Large intestine (tissue), 12 donors: ENCODE measurements at places on chromosomes 2 and 18. TPM values are rescaled to one million over a fixed set of nuclear protein-coding genes. Genes with fewer than 3 reads are reported as not detected.

GRCh38 chr18:79395761-79396404 lies at the start of gene NFATC1:
Gene NFATC1, plus strand, starts transcription at chr18:79395930. Its CDS starts 295 bp downstream, at chr18:79396225.
- no peak for DNase-seq

DNA sequence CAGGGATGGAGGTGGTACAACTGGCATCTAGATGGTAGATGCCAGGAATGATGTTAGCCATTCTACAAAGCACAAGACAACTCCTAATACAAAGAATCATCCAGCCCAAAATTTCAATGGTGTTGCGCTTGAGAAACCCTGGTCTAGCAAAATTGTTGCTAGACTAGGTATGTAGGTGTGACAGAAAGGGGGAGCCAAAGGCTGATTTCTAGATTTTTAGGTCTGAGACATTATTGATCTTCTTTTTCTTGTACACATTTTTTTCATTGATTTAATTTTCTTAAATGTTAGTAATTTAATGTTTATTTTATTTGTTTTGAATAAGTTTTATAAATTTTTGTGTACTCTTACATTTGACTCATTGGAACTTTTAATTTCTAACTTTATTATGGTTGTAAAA lies 216.4 kb downstream of the FSIP2 start:
- no peak for DNase-seq

GRCh38 chr2:220096406-220096805 lies 469.0 kb downstream of the SLC4A3 start:
- no peak for DNase-seq

- no peak for DNase-seq
These were observed 1.7 kb downstream of the PJVK start for GRCh38 chr2:178452870-178453269.

DNA sequence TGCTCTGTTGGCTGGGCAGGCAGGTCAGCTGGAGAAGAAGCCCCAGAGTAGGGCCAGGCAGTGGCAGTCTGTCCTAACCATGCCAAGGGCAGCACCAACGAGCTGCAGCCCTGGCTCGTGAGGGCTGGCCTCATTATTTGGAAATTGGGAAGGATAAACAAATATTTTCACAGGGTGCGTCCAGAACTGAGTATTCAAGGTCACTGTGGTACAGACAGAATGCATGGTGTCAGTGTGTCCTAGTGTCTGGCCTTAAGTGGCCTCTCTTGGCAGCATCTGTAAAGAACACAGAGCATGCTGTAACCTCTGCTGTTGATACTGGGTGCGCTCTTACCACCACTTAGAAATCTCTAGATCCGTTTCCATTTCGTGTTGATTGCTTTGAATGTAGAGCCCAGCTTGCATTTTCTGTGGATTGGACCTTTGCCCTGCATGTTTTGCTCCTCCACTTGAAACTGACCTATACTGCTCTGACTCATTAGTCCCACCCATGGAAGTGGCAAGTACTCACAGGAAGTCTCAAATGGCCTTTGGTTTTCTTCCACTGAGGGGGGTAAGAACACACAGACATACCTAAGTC lies 88.2 kb downstream of the GREB1L start:
- peak; percentile 61 for DNase-seq

- no peak for DNase-seq
These were observed 30.0 kb downstream of the EEF1B2 start for GRCh38 chr2:206189691-206190090.

Gene NMUR1
- polyA plus RNA-seq: 1.8 TPM

- DNase-seq: peak; percentile 59
These were observed 1269.4 kb upstream of the CHAC2 start for GRCh38 chr2:52498077-52498750.

Gene MOGAT1
- polyA plus RNA-seq: not detected

Gene CGREF1
- polyA plus RNA-seq: 11.5 TPM

Gene LYPD6B
- 1.4 TPM for polyA plus RNA-seq

- no peak for DNase-seq
These were observed 3.3 kb downstream of the SNORC start for GRCh38 chr2:232873292-232873908.

- DNase-seq: no peak
These were observed 629.1 kb downstream of the ZEB2 start for GRCh38 chr2:143890798-143891197.

- DNase-seq: no peak
These were observed 250.9 kb downstream of the DSEL start for GRCh38 chr18:67265464-67266245.

Gene GULP1
- 33.3 TPM for polyA plus RNA-seq

DNA sequence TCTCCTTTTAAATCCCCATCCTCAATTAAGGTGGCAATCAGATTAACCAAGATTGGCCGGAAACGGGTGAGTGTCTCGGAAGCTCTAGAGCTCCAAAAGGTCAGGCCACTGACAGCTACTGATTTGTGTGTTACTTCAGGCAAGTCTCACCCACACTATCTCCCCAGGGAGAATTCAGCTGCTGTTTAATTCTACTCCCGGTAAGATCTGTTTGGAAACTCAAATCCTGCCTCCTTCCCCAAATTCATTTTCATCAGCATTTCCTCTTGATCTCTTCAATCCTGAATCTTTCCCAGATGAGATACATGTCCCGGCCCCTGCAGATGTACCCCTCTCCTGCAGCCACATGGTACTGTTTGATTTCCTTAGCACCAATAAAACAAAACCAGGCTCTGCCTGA lies 34.9 kb downstream of the EFR3B start:
- no peak for DNase-seq

- DNase-seq: peak; percentile 56
These were observed 3.0 kb upstream of the OSR1 start for GRCh38 chr2:19361325-19361990.

- DNase-seq: peak; percentile 51
These were observed 26.7 kb downstream of the TANC1 start for GRCh38 chr2:158994920-158995676.

Gene RESP18
- polyA plus RNA-seq: 0.46 TPM

DNA sequence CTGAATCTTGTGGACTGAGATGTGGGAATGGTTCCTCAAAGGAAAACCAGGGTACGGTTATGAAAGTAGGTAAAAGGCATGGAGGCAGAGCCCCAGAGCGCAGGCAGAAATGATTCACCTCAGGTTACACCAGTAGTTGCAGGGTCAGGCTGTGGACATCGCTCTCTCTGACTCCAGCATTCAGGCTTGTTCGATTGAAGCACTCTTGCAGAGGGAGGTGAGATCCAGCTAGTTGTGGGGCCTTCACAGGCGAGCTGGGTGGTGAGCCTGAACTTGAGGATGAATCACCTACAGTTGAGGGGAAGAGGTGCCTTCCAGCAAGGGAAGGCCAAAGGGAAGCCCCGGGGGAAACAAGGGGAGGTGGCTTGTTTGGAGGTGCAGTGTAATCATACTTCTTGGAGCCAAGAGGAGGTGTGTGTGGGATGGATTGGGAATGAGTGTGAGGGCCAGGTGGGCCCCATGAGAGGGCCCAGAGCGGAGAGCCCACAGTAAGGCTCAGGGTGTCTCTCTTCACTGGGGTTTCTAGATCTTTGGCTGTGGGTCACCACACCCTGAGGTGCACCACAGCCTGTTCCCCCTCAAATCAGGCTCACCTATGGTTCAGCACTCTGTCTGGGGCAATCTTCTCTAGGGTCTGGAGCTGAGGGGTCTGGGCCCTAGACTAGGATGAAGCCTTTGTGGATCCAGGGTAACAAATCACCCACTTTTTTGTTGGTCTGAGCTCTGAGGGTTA lies 48.5 kb upstream of the MCFD2 start:
- no peak for DNase-seq

Gene KIF3C
- polyA plus RNA-seq: 9.7 TPM

GRCh38 chr2:164877169-164877568 lies 35.5 kb upstream of the COBLL1 start:
- DNase-seq: no peak

Gene ADD2
- 4.0 TPM for polyA plus RNA-seq

Gene KIF5C
- polyA plus RNA-seq: 16.0 TPM
